ENCODE measurements at places on chromosomes 1 and 21.

DNA sequence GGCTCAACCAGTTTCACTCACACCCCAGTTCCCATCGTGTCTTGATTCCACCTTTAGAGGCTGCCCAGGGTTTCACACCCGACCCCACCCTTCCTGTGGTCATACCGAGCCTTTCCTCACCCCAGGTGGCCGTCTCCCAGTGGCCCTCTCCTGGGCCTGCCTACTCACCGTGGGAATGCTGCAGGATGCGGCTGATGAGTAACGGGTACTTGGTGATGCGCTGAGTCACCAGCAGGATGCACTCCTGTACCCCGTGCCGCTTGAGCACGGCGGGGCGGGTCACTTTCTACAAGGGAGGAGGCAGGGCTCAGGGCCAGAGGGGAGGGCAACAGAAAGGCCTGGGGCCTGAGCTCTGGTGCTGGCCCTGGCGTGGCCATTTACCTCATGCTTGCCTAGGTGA is 16.4 kb downstream of the ARHGEF2 start:
- DNase-seq = no peak

- DNase-seq = no peak
Observed at GRCh38 chr1:219128957-219129356, 44.7 kb upstream of the LYPLAL1 start.

DNA sequence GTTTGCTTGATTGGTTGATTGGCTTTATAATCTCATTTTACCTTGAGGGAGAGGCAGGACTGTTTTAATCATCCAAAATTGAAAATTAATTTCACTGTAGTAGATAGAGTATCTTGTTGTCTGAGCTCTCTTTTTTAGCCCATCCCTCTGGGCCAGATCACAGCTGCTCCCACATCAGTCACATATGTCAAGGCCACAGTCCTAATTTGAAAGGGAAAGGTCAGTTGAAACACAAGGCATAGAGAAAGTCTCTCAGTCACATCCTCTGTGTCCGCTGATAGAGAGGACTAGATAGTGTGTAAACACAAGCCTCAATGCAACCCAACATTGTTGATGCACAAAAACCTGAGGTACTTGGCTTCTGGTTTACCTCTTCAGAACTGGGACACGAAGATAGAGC is 6.8 kb downstream of the C1orf74 start:
- DNase-seq = no peak

GRCh38 chr1:239931341-239931740 is 160.3 kb upstream of the FMN2 start:
- no peak for DNase-seq

- no peak for DNase-seq
Observed at GRCh38 chr1:27575840-27576331, 28.1 kb downstream of the AHDC1 start.

DNA sequence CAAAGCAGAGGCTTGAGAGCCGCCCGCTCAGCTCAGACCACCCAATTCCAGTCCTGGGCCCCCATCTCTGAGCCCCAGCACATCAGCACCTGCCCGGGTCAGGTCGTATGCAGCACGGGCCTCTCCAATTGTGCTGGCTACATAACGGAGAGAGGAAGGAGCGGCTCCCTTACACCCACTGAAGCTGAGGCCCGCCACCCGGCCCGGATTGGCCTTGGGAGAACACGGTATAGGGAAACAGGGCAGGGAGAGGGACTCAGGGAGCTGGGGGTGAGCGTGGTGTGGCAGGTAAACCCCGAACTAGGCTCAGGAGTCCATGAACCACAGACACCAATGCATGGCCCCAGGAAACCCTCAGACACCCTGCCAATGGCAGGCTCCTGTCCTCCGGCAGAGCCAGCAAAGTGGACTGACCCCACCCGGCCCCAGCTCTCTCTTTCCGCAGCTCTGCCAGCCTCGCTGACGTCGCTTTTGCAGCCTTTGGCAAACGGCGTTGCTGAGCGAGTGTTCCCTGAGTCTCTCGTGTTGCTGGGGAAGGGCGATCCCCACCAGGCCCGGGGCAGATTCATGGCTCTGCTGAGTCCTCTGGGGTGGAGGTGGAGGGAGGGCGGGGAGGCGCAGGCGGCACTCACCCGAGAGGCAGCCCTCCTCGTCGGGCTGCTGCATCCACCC is 16.5 kb downstream of the MEGF6 start:
- DNase-seq = no peak

DNA sequence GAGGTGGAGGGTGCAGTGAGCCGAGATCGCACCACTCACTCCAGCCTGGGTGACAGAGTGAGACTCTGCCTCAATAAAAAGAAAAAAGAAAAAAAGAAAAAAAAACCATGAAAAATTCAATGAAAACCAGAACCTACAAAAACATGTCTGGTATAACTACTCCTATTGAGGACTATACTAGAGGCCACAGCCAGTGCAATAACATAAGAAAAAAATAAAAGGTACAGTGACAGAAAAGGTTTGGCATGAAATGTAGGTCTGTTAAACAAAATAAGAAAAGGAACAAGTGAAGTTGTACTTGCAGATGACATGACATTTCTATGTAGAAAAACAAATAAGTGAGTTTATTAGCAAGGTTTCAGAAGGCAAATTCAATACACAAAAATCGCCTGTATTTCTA is 8.2 kb downstream of the NADK start:
- DNase-seq = no peak

DNA sequence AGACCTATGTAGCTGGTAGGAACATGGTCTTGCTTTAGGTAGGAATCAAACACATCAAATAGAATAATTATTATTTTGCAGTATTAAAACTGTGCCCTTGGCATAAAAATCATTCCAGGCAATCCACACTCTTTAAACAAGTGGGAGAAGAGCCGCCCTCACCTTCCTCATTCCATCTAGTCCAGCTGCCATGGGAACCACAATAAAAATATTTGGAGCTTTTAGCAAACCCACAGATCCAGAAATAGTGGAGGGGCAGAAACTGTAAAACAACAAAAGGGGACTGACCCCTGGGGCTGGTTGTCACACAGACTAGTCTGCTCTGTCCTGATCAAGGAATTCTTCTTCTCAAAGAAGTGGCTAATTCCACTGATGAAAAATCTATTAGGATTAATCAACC is 61.6 kb downstream of the PTPRC start:
- no peak for DNase-seq

- DNase-seq = no peak
Observed at GRCh38 chr1:180670681-180671080, 38.9 kb downstream of the XPR1 start.

GRCh38 chr1:30263405-30263804 is 460.0 kb downstream of the MATN1 start:
- no peak for DNase-seq

GRCh38 chr1:19448491-19449439 is 36.6 kb downstream of the CAPZB start:
- DNase-seq = no peak

- DNase-seq = no peak
Observed at GRCh38 chr1:21022279-21023040, 154.2 kb downstream of the EIF4G3 start.
